ENCODE measurements at places on chromosomes 12 and 14.

DNA sequence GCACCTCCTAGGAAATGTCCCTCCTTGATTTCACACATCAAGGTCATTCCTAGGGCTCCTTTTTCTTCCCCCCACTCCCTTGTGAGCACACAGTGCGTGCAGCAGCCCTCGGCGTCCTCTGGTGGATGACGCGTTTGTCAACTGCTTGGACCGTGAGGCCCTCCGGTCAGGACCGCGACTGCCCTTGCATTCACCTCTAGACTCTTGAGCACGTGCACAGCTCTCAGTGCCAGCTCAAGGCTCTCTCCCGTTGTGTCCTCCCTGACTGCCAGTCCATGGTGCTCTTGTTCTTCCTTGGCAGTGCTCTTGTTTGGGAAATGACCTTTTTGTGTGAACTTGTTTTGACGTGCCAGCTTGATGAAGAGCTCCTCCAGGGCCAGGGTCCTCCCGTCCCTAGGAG is 67.9 kb downstream of the TSPAN9 start:
- no peak for DNase-seq

GRCh38 chr14:76868454-76869170 is 42.4 kb downstream of the LRRC74A start:
- DNase-seq: no peak

GRCh38 chr14:91862417-91862816 is 4.9 kb downstream of the TC2N start:
- DNase-seq: no peak

DNA sequence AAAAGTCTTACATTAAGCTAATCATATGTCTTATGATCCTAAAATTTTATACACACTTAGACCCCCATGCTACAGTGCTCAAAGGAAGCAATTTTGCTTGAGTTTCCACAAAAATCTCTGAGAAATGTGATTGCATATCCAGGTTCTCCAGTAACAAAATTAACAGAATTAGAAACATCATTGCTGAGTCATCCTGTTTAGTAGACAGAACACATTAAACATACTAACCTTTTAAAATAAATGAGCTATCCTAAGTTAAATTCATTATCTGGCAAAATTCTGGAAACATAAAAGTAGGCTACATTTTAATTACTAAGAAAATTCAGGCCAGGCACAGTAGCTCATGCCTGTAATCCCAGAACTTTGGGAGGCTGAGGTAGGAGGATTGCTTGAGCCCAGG is 94.7 kb downstream of the DENND5B start:
- DNase-seq: no peak

DNA sequence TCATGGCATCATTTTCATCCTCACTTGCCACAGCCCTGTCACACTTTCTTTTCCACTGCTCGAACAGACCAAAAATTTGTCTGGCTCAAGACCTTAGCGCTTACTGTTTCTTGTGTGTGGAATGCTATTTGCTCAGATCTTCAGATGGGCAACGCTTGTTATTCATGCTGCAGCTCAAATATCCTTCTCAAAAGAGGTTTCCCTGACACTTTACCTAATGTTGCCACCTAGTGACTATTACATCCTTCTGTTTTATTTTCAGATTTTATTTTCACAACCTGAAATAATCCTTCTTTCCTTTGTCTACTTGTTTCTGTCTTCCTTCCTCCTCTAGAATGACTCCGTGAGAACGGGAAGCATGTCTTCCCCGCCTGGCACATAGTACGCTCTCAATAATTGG is 5.6 kb downstream of the FBXO33 start:
- DNase-seq: no peak

GRCh38 chr12:5038781-5039311 is 4.8 kb upstream of the KCNA5 start:
- DNase-seq: no peak

DNA sequence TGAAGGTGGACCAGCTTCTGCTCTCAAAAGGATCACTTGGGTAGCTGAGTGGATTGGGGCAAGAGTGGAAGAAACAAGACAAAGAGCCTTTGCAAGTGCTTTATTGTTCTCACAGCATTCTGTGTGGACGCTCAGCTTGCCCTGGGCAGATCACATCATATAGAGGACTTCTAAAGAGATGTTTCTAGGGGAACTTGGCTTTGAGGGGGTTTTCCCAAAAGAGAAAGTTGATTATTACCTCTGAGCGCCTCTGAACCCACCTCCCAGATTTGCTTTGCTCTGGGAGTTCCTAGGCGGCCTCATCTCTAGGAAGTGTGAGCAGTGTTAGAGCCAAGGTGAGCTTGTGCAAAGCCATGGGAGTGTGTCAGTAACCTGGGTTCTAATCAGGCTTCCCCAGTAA is 81.7 kb downstream of the RIN3 start:
- DNase-seq: no peak

DNA sequence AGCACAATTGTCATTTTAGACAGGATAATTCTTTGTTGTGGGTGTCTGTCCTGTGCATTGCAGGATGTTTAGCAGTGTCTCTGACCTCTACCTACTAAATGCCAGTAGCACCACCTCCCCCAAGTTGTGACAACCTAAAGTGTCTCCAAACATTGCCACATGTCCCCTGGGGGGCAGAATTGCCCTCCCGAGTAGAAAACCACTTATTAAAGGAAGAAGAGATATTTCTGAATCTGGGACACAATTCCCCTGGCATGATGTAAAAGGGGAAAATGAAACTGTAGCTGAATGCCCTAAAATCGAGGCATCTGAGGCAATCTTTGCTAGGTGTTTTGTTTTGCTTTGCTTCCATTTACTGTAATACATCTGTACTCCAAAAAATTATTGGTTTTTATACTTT is 116.8 kb upstream of the NAP1L1 start:
- DNase-seq: no peak

DNA sequence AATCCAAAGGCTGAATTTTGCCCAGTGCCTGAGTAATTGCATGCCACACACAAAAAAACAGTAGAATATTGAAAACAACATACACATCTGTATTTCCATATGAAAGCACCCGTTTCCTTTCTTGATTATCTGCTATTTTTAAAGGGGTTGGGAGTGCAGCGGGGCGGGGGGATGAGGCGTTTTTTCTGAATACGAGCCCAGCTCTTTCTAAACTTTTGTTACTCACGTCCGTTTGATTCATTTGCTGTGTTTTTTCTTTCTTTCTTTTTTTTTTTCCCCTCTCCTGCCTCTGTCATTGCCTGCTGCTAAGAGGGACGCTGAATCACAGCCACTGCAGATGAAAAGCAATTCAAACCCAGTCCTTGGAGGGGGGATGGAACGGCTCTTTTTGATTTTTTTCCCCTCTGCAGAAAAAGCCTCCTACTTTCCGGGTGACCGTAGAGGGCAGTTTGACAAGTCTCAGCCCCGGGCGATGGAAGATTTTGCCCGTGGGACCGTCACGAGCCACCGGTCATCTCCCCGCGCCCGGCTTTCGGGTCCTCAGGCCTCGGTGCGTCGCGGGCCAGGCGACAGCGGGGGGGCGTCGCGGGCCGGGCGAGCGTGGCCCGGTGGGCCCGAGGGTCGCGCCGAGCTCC is 572 bp upstream of the RASSF8 start:
- peak; percentile 34 for DNase-seq

GRCh38 chr14:55200651-55201050 is 9.3 kb upstream of the DLGAP5 start:
- no peak for DNase-seq

DNA sequence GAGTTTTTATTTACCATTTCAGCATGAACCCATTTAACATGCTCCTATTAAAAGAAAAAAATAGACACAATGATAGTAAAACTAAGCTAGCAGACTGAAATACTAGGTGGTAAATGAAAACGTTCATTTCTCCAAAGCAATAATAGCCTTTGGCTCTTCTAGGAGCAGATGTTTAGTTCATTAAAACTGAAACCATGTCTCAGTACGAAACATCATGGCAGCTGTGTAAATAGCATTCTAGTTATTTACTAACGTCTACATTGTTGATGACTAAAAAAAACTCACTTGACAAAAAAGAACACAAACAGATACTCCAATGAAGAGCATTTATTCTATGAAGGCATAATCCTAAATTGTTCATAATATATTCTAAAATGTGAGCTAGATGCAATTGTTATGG is 17.9 kb downstream of the RECQL start:
- no peak for DNase-seq

DNA sequence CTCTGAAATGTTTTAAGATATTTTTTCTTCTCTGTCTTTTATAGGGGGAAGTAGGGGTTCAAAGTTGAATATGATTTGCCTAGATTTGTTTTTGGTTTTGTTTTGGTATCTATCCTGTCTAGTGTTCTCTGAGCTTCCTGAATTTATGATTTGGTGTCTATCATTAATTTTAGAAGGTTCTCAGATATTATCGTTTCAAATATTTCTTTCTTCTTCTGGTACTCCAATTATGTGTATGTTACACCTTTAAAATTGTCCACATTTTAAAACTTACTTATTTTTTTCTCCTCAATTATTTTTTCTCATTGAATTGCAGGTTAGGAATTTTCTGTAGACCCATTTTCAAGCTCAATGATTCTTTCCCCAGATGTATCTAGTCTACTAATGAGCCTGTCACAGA is 13.8 kb upstream of the DCN start:
- DNase-seq: no peak

- DNase-seq: no peak
Measured at GRCh38 chr12:115313929-115314328, 630.0 kb upstream of the TBX3 start.

DNA sequence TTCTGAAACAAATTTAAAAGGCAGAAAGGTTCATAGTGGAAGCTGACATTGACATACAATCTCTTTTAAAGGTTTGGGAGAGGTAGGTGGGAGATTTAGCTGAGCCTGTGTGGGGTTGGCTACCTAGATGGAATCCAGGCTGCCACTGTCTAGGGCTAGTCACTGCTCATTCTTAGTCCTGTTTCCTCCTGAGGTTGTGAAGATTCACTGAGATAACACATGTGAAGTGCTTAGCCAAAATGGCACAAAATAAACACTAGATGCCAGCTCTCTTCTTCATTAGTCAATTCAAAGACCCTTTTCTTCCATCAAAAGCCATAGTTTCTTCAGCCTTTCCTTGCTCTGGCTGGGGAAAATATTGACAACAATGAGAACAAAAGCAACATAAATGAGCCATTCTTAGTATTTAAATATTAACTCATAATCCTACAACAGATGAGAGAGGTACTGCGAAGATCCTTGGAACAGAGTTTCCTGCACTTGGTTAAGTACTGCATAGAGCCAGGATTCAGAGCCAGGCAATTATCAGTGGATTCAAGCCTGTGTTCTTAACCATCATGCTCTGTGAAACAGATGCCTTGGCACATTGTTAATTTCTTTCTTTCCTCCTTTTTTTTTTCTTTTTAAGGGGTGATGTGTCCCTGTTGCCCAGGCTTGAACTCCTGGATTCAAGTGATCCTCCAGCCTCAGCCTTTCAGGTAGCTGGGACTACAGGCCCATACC is 3.5 kb downstream of the MYF6 start:
- DNase-seq: no peak
